ENCODE measurements at places on chromosomes 1 and 21. TPM values are rescaled to one million over a fixed set of nuclear protein-coding genes. Genes with fewer than 3 reads are reported as not detected.

DNA sequence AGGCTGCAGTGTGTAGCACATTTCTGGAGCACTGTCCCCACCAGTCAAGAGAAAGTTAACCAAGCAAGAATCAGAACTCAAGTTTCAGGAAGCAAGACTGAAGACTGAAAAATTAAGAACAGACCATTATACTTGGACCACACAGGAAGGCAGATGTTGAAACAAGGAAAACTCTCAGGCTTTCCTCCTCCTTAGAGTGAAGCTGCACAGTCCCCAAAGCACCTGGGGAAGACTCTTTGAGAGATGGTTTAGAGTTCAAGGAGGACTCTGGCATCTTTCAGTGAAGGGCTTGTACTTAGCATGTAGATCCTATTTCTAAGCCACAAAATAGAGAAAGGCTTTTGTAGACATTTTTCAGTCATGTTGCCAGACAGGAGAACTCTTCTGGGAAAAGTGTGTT, 113.7 kb upstream of the KCTD3 start:
- no peak for DNase-seq

Gene SYCP1
- 0.90 TPM for polyA plus RNA-seq

GRCh38 chr1:213120961-213121360, 69.9 kb downstream of the RPS6KC1 start:
- no peak for DNase-seq

- no peak for DNase-seq
These were observed 48.1 kb downstream of the KIF21B start for GRCh38 chr1:200975458-200975857.

- DNase-seq, result no peak
These were observed 22.7 kb downstream of the UBASH3A start for GRCh38 chr21:42426424-42426823.

GRCh38 chr1:84715342-84716019, 25.2 kb upstream of the SSX2IP start:
- DNase-seq, result no peak

DNA sequence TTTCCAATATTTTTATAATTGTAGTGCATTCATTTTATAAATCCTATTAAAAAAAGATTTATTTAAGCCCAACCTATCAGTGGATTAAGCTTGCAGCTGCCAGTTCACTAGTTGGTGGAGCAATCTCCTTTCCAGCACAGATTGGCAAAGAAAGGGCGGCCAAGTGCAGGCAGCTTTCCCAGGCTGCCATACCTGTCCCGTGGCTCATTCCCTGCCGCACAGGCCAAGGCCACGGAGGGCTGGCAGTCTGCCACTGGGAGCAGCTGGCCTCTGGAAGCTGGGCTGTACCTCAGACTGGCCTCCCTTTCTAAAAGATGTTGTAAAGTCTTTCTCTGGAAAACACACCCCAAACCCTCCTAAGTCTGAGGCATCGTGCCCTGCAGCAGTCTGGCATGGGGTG, 74.2 kb downstream of the SIM2 start:
- no peak for DNase-seq

Gene GREM2
- polyA plus RNA-seq, result 0.65 TPM

GRCh38 chr1:161079436-161080110, 9.8 kb downstream of the NECTIN4 start:
- no peak for DNase-seq

Gene FCAMR
- polyA plus RNA-seq, result 7.7 TPM

- DNase-seq, result no peak
These were observed 23.2 kb downstream of the GALNT2 start for GRCh38 chr1:230090194-230090711.

Gene SLAMF9
- polyA plus RNA-seq, result not detected

Gene INSRR
- polyA plus RNA-seq, result 1.8 TPM

DNA sequence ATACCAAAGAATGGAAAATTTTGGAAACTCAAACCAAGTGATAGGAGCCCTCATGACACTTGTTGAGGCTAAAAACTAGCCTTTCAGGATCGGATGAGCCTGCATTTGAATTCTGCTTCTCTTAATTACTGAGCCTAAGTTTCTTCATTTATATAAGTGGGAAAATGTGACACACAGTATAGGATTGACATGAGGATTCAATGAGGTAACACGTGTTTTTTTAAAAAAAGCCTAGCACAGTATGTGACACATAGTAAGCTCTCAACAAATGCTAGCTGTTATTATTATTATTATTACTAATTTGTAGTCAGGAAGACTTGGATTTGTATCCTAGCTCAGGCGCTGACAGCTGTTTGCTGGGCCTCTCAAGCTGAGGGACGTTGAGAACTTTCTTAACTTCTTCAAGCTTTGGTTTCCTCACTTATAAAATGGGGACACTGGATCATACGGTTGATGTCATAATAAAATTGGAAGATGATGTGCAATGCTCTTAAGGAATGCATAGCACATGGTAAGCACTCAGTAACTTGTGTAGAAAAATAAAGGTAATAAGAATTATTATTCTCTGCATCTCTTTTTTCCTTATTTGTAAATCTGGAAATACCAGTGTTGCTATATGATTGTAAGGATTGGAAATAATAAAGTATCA, 55.4 kb upstream of the JUN start:
- no peak for DNase-seq

DNA sequence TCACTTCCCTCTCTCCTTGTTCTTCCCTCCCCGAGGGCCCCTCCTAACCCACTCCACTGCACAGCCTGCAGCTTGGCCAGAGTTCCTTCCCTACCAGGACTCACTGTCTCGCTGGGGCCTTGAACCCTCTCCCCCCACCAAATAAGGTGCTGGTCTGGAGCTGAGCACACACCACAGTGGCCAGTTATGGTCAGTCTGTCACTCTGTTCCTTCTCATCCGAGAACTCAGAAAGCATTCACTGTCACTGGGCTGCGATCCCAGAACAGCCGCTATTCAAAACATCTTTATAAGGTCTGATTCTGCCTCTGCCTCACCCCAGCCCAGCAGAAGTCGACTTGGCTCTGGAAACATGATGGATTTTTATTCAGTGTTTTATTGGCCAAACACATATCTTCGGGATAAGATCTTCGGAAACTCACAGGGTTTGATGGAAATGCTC, 19.8 kb upstream of the LBR start:
- DNase-seq, result no peak

- DNase-seq, result no peak
These were observed 596 bp downstream of the TOR3A start for GRCh38 chr1:179082333-179082998.

- no peak for DNase-seq
These were observed 8.4 kb downstream of the CFH start for GRCh38 chr1:196660272-196660671.

GRCh38 chr1:31297277-31298247, 730 bp downstream of the ZCCHC17 start:
- peak; percentile 19 for DNase-seq

Gene RNU1-2
- 1.9 TPM for polyA plus RNA-seq

All from left kidney (tissue), 8 donors.